ENCODE measurements at places on chromosomes 5 and 9. TPM values are rescaled to one million over a fixed set of nuclear protein-coding genes. Genes with fewer than 3 reads are reported as not detected.

CEP78 gene
- 3.2 TPM for polyA plus RNA-seq

ZNF462 gene
- polyA plus RNA-seq: 3.5 TPM

KCNIP1 gene
- 0.79 TPM for polyA plus RNA-seq

PCDHB12 gene
- polyA plus RNA-seq: 1.2 TPM

PCDHGA12 gene
- polyA plus RNA-seq: 1.2 TPM

SLCO6A1 gene
- polyA plus RNA-seq: not detected

ARL14EPL gene
- polyA plus RNA-seq: not detected

CER1 gene
- polyA plus RNA-seq: not detected

HTR4 gene
- polyA plus RNA-seq: not detected

NIPAL4 gene
- polyA plus RNA-seq: 0.11 TPM

FGF10 gene
- 3.5 TPM for polyA plus RNA-seq

IL13 gene
- 1.3 TPM for polyA plus RNA-seq

IFNB1 gene
- not detected for polyA plus RNA-seq

SPAG8 gene
- 0.78 TPM for polyA plus RNA-seq

SPATA31D4 gene
- polyA plus RNA-seq: not detected

SPINK6 gene
- 0.42 TPM for polyA plus RNA-seq

FIBCD1 gene
- 4.6 TPM for polyA plus RNA-seq

CCDC192 gene
- polyA plus RNA-seq: not detected

STC2 gene
- polyA plus RNA-seq: 10.6 TPM

OR13C8 gene
- not detected for polyA plus RNA-seq

DEPDC1B gene
- 0.22 TPM for polyA plus RNA-seq

FAM78A gene
- polyA plus RNA-seq: 2.5 TPM

QRFP gene
- 0.03 TPM for polyA plus RNA-seq

CCDC152 gene
- polyA plus RNA-seq: 2.6 TPM

ITGA2 gene
- polyA plus RNA-seq: 0.99 TPM

FOXD4L3 gene
- not detected for polyA plus RNA-seq

CDC26 gene
- 105 TPM for polyA plus RNA-seq

FAM120AOS gene
- polyA plus RNA-seq: 21.2 TPM

PCDHB4 gene
- 0.90 TPM for polyA plus RNA-seq

CCL28 gene
- polyA plus RNA-seq: 2.4 TPM

ATP10B gene
- 1.8 TPM for polyA plus RNA-seq

WDR38 gene
- not detected for polyA plus RNA-seq

PCDH12 gene
- polyA plus RNA-seq: 5.0 TPM

LRRTM2 gene
- 0.16 TPM for polyA plus RNA-seq

CCDC69 gene
- 168 TPM for polyA plus RNA-seq

FOXI1 gene
- not detected for polyA plus RNA-seq

PAPPA gene
- 2.0 TPM for polyA plus RNA-seq

SCGB3A2 gene
- polyA plus RNA-seq: not detected

CCDC187 gene
- 0.18 TPM for polyA plus RNA-seq

MARCOL gene
- polyA plus RNA-seq: not detected
